Prostate gland (tissue), 2 donors: ENCODE measurements at places on chromosomes 4 and X.

- DNase-seq = no peak
These were observed 102.8 kb upstream of the NOCT start for GRCh38 chr4:138912704-138913340.

GRCh38 chr4:152158225-152158624 lies 377.7 kb downstream of the FBXW7 start:
- no peak for DNase-seq

DNA sequence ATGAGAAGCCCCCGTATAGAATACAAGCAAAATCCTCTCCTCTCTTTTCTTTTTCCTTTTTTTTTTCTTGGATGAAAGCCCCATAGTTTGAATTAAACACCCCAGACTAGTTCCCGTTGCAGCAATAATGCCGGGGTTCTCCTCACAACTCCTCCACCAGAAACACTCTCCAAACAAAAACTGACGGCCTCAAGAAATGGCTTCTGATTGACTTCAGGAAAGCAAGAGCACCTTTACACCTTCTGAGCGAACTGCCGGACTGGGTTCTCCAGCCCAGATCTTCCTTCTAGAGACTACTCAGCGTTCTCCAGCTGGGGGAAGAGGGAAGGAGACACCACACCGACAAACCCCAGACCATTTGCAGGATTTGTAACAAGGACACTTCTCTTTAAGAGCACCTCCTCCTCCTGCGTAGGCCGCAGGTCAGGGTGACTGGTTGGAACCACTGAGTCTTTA lies 4.0 kb downstream of the HAND2 start:
- no peak for DNase-seq

- DNase-seq = no peak
These were observed 51.3 kb upstream of the EGFL6 start for GRCh38 chrX:13518126-13518525.

DNA sequence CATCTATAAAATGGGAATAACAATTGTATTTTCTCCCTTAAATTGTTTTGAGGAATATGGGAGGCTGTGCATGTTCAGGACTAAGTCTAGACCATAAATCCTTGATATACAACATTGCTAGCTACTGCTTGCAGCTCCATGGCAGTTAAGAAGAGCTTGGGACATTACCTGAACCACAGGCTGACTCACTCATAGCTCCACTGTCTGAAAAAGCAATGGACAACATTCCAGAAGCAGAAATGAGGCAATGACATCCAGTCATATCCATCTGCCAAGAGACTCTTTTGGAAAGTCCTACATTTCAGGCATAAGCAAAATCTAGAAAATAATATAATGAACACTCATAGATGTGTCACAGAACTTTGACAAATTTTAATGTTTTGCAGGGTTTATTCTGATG lies 167.3 kb upstream of the LEF1 start:
- DNase-seq = no peak

- no peak for DNase-seq
These were observed 5.3 kb upstream of the SLC34A2 start for GRCh38 chr4:25650311-25650710.

DNA sequence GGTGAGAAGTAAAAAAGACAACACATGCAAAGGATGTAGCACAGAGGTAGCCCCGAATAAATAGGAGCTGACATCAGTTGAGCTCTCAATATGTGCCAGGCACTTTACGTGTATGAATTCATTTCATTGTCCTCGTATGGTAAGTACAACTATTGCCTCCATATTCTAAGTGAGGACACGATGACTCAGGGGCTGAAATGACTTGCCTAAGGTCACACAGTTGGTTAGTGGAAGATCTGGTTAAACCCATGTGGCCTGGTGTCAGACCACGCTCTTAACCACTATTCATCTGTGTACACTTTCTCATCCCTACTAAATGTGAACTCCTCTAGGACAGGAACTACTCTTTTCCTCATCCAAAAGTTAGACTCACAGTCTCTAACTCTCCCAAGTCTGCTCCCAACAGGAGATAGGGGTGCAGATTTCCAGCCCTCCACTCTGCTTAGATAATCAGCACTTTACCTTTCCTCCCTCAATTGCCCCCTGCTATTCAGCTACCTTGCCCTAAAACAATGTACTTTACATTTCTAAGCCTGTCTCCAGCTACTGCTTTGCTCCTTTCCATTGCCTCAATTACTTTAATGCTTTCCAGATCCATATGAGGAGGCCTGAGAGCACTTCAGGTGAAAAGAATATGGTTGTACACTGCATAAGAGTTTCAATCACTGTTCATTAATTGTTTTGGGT lies 58.8 kb upstream of the LHFPL1 start:
- no peak for DNase-seq

DNA sequence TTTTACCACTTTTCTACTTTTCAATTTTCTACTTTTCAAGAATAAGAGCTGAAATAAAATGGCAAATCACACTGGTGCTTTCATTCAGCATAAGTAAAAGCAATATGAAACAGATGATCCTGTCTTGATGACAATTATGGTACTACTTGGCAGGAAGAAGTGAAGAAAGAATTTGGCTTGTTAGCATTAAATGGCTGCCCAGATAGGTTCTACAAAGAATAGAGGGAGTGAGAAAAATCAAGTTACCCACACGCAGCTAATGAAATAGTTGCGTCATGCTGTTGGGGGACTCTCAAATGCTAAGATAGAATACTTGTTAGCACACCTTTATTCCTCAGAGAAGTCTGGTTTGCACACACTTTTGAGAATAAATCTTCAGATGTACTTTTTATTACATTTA lies 12.5 kb upstream of the LCORL start:
- no peak for DNase-seq

GRCh38 chr4:140121646-140122045 lies 32.3 kb downstream of the MAML3 start:
- no peak for DNase-seq

GRCh38 chr4:95889662-95890061 lies 49.8 kb downstream of the PDHA2 start:
- no peak for DNase-seq

GRCh38 chr4:67480810-67481209 lies 64.5 kb downstream of the CENPC start:
- no peak for DNase-seq

- no peak for DNase-seq
These were observed 28.3 kb upstream of the OPHN1 start for GRCh38 chrX:68461576-68461975.
